ENCODE measurements at places on chromosomes 5 and 9.

GRCh38 chr5:177548495-177548894 lies 5.9 kb downstream of the FAM193B start:
- no peak for DNase-seq

GRCh38 chr5:40906351-40906751 lies 2.9 kb upstream of the C7 start:
- no peak for DNase-seq

DNA sequence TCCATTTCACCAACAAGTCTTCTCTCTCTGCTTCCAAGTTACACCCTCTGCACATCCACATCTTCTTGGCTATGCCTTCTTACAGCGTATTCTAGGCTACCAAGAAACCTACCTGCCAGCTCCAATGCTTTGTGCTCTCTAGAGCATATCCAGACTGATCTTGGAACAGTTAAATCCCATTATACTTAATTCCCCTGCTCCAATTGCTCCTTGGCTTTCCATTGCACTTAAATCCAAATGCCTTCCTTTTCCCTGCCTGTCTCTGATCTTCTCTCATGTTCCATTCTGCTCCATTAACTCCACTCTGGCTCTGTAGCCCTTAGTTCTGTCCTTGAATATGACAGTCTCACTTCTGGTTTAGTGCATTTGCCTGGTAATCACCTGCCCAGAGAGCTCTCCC lies 322.4 kb downstream of the LRRC70 start:
- DNase-seq: no peak

GRCh38 chr9:131402738-131403492 lies 9.0 kb downstream of the PRRC2B start:
- DNase-seq: peak; percentile 68

GRCh38 chr9:93064392-93065134 lies 6.1 kb downstream of the SUSD3 start:
- DNase-seq: no peak

- no peak for DNase-seq
Observed at GRCh38 chr5:94777056-94777880, 158.8 kb downstream of the SLF1 start.

DNA sequence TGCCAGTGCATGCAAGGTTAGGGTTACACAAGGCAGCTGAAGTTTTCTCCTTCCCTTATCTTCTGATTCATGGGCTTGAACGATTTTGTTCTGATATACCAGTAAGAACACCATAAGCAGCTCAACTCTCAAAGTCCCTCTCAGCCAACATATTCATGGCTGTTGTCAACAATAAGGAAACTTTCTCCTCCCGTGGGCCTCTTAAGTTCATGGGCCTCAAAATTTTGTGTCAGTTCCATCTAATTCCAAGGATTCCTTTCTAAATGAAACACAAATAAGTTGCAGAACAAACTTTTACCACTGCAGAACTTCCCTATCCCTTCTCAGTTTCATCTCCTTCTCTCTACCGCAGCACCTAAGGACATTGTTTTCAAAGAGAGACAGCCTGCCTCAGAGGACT lies 23.6 kb upstream of the CAST start:
- DNase-seq: no peak

DNA sequence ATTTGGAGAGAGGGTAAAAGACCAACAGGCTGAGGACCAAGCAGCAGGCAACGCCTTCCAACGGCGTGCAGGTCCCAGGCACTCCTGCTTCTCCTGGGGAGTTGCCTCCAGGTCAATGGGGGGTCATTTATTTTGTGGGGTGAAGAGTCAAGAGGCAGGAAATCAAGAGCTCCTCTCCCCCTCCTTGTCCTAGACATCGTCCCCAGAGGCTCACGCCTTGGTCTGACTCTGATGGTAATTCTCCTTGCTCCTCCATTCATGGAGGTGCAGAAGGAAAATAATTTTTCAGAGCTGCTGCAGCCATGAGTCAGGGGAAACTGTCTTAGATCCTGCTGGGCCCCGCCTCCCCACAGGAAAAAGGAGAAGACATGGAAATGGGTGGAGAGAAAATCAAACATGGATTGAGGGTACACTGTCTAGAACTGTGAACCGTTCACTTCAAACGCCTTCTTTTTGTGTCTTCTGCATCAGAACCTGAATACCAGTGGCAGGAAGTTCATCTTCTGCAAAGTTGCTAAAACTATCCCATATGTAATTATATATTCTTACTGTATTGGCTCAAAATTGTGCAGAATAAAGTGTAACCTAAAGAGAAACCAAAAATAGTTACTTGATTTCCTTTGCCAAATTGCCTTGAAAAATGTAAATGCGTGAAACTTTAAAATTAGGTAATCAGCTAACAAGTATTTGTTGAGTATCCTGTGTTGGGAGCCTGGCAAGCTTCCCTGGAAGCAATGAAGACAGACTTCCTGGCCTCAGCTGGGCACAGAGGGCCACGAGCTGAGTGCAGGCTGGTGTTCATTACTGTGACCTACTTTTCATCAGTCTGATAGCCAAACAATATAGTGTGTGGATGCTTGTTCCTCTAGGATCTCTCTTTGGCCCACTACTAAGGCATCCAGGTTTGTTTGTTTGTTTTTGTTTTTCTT lies 142.0 kb downstream of the CMYA5 start:
- no peak for DNase-seq

DNA sequence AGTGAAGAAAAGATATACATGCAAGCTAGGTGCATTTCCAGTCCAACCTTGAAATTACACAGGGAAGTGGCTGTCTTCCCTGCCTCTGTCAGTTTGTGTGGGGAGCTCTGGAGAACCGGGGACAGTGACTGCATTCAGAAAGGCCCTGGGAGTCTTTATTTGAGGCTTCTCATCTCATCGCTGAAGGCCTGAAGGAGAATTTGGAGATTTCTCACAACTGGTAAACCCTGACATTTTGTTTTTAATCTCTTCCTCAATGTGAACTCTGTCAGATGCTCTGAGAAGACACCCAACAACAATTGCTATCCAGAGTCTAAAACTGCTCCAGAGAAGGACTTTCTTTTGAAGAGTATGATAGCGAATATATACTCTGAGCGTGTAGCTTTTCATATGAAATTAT lies 33.0 kb downstream of the MACIR start:
- DNase-seq: no peak

- no peak for DNase-seq
Observed at GRCh38 chr9:138071292-138071691, 193.7 kb downstream of the CACNA1B start.

DNA sequence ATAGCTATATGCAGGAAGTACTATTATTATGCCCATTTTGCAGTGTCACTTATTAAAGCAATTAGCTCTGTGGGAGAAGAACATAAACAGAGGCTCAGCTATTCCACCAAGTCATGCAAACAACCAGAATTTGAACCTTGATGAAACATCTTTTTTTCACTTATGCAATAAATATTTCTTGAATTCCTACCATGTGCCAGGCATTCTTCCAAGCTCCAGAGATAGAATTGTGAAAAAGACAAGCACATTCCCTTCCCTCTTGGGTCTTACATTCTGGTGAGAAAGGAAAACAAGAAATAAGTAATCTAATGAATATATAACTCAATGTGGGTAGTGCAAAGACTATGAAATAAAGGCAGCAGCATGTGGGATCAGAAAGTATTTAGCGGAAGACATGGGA lies 32.1 kb upstream of the ADRB2 start:
- DNase-seq: peak; percentile 46

- no peak for DNase-seq
Observed at GRCh38 chr9:18489861-18490260, 15.9 kb downstream of the ADAMTSL1 start.

DNA sequence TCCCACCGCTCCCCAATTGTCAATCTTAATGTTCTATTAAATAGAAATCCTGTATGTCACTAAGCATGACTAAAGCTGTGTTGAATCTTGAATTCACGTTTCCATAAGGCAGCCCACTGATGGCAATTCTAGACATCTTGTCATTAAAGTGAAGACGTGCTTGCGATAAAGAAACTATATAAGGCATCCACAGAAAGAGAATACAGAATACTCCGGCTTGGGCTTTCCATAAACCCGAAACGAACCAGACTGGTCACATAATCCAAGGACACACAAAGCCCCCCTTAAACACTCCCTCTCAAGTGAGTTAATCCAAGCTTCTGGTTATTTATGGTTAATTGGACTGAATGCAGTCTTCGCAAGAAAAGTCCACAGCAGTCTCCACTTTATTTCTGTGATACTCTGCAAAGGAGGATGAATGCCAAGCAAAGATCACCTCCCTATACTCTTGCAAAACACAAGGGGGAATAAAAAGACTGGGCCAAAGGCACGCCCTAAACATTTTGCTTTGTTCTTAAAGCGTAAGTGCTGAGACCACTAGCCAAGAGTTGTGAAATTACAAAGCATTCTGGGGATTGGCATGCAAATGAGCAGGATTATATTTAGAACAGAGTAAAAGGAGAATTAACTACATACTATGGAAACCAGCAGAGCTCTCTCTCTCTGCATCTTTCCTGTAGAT lies 54.7 kb downstream of the DPYSL3 start:
- DNase-seq: peak; percentile 51

GRCh38 chr5:137856201-137856600 lies 11.5 kb upstream of the MYOT start:
- no peak for DNase-seq

DNA sequence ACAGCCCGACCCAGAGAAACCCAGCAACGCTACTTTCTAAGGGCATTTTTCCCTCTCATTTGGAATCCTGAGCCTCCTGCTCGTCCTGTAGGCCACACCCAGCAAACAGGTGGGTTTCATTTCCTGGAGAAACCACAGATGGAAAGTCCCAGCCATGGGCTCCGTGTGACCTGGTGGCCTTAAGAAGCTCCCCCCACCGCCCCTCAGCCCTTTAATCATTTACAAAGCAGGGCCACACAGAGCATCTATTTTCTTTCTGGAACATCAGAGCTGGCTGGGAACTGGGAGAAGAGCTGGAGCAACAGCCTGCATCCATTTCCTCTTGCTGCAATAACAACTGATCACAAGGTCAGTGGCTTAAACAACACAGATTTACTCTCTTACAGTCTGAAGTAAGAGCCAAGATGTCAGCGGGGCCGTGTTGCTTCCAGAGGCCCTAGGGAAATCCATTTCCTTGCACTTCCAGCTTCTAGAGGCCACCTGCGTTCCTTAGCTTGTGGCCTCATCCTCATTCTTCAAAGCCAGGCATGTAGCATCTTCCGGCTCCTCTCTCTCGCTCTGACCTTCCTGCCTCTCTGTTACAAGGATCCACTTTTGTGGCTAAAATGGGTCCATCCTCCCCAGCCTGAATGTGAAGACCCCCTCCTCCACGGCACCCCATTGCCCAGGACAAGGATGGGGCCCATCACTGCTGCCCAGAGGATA lies 40.5 kb downstream of the C9orf50 start:
- no peak for DNase-seq

DNA sequence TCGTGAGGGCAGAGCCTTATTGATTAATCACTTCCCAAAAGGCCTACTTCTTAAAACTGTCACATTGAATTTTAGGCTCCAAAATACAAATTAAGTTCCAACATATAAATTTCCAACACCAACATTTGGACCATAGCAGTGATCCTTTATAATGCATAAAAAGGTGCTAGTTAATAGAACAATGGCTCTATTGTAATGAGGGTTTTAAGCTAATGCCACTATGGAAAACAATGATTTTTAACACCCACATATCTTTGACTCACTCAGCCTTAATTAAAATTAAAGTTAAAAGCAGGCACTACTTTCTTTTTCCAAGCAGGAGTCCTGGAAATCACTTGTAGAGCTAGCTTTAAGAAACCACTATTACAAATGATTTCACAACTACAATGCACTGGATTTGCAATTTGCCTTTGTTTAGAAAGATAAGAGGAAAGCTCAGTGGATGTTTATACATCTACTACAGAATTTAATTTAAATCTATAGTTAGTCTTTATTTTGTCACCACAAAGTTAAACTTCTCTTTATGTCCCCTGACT lies 41.8 kb downstream of the DPYSL3 start:
- DNase-seq: no peak

DNA sequence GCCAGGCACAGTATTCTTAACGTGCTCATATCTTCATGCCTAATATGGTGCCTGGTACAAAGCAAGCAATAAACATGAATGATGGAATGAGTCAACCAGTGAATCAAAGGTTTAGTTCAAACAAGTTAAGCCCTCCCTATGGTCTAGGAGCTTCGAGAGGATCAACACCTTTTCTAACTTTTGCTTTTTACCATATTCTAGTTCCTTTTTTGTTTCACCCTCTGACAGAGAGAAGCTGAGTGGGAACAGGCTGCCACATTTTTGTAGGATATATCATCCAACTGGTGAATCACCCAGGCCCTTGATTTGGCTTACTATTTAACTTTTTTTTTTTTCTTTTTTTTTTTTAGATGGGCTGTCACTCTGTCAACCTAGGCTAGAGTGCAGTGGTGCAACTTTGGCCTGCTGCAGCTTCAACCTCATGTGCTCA lies 39.3 kb upstream of the TNC start:
- DNase-seq: peak; percentile 76

- DNase-seq: no peak
Observed at GRCh38 chr9:86637515-86637914, 283.3 kb upstream of the TUT7 start.

- DNase-seq: no peak
Observed at GRCh38 chr9:71459082-71459481, 309.2 kb downstream of the CEMIP2 start.

- no peak for DNase-seq
Observed at GRCh38 chr5:143624465-143624864, 187.5 kb upstream of the HMHB1 start.

GRCh38 chr5:77444356-77444755 lies 47.8 kb downstream of the WDR41 start:
- DNase-seq: no peak

GRCh38 chr5:45491368-45491767 lies 204.8 kb downstream of the HCN1 start:
- DNase-seq: no peak

DNA sequence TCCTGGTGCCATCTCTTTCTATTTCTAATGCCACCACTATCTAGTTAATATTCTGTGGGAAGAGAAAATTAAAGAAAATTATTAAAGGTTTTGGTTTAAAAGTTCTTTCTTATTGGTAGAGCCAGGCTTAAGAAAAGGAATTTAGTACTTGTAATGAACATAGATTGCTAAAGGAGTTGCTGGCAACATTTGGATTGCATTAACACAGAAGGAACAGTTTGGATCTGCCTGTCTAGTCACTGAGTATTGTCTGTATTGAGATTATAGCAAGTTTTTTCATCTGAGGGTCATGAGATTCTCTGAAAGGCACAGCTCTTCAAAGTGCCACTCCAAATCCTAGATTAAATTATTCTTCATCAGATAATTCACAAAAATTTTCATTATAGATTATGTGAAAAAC lies 32.0 kb downstream of the FSD1L start:
- DNase-seq: no peak

DNA sequence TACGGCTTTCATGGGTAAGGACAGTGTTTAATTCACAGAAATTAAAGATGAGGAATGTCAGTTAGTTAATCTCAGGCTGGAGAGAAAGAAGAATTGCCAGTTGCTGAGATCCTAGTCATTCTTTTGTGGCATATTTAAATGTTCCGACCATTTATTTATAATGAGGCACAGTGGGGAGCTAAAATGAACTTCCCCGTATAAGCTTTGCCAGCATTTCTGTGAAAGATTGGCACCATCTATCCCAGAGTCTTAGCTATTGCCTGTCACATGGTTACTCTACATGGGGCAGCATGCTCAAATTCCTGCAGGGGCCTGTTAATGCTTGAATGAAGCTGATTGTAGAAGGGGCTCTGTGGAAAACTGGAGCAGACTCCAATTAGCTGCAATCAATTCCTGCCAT lies 314.1 kb downstream of the PRELID2 start:
- no peak for DNase-seq

Measured in fibroblast of skin of left quadriceps (primary cell).